ENCODE measurements at places on chromosomes 2 and 18.

DNA sequence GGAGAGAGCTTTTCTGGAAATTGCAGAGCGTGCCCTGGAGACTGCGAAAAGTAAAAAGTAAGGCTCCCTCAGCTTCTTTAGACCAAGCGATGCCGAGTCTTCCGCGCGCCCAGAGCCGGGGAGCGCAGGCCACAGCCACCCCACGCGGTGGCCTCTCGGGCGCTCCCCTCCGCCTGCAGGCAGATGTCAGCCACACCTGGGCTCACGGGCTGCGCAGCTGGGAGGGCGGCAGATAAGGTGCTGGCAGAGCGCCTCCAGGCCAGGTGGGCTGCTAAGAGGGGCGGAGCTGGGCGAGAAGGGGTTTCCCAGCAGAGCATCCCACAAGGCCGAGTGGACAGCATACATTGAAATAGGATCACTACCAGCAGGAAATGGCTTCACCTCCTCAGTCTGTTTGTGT is 81.7 kb downstream of the ARHGEF4 start:
- no peak for DNase-seq

DNA sequence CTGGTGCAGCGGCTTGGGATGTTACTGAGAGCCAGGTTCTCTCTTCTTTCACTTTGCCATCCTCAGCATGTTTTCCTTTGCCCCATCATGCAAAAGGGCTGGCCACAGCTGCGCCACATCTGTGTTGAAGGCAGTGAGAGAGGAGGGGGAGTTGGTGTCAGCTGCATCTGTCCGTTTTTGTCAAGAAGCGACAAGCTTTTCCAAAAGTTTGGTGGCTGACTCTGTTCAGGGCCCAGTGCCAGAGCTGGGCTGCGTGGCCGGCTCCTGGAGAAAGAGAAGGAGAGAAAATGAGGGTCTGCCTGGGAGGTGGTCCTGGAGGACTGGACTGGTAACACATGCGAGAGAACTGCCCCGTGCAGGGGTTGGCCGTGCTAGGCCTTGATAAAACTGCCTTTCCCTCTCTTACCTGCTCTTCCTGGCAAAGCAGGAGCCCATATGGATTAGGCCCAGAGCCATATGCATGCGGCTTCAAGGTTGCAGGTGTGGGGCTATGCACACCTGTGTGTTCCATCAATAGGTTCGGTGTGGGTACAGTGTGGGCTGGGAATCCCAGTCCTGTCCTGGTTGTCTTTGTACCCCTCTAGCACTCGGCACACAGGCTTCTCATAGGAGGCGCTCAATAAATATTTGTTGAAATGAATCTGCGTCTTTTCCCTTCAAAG is 9.0 kb downstream of the RNF144A start:
- no peak for DNase-seq

GRCh38 chr2:180446492-180446891 is 439.4 kb upstream of the CWC22 start:
- no peak for DNase-seq

GRCh38 chr2:171128461-171128860 is 32.2 kb downstream of the TLK1 start:
- no peak for DNase-seq

GRCh38 chr2:197079832-197080555 is 153.5 kb upstream of the PGAP1 start:
- no peak for DNase-seq

GRCh38 chr18:44837482-44838180 is 156.9 kb downstream of the SETBP1 start:
- DNase-seq, result no peak

DNA sequence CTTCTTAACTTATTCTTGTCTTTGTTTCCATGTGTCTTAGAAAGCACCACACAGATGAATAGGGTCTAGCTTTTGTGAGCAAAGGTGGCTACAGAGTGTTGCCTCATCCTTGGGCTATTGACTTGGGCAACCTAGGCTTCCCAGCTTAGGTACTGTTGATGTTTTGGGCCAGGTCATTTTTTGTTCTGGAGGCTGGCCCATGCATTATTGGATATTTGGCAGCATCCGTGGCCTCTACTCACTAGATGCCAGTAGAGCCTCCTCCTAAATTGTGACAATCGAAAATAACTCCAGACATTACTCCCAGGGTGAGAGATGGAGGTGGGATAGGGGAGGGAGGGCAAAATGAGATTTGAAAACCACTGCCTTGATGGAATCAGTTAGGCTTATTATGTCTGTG is 127.3 kb upstream of the EPC2 start:
- no peak for DNase-seq

DNA sequence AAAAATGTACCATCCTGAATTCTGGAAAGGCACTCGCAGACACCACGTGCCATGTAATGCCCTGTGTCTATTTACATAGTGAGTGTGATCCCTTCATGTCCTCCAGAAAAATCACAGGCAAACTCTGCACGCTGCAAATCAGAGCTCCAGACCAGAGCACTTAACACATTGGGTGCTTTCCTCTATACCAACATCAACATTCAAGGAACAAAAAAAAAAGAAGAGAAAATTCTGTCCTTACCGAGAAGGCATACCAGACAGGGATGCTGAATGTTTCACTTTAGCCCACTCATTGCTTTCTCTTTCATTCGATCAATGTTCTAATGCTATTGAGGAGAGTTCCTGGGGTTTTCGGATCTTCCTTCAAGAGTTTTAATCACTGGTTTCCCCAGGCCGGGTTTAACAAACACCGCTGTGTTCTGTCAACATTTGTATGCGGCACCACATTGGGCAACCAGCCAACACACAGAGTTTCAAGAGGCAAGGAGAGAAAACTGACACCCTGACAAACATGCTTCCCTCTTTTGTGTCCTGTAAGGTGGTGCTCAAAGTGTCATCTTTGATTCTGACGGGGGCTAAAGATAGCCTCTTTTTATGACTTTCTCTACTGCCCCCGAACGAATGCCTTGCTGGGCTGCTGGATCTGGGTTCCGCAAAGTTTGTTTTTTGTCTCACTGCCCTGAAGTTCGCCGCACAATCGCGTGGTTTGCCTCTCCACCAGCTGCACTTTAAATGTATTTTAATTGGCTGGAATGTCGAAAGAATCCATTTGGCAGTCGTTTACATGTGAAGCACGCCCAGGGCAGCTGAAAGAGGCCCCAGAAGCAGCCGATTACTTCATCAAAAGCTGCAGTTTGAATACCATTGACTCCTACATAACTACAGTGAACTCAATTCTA is 106.4 kb upstream of the NCKAP5 start:
- no peak for DNase-seq

GRCh38 chr2:118859157-118859770 is 11.8 kb upstream of the EN1 start:
- no peak for DNase-seq

- no peak for DNase-seq
Measured at GRCh38 chr18:64132871-64133270, 16.0 kb downstream of the LINC00305 start.

DNA sequence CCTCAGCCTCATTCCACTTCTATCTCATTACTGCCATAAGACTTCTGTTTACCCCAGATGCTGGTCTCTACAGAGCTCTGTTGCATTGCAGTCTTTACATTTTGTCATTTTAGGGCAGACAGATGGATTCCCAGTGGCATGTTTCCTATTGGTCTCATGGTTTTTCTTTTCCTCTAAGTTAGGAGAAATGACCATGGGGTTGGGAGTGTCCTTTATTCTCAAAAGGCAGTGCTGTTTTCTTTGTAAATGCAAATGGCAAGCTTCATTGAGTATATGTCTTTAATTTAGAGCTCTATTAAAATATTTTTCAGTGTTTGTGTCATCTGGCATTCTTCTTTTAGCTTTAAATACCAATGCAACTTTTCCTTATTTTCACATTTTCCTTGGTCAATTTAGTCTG is 57.0 kb downstream of the MSTN start:
- no peak for DNase-seq

Measured in CD4-positive, alpha-beta T cell treated with Interleukin-1 beta for 1 hour (primary cell).